ENCODE measurements at places on chromosomes 7 and 10.

- no peak for DNase-seq
Observed at GRCh38 chr7:49790209-49790608, 16.8 kb downstream of the VWC2 start.

GRCh38 chr7:111137296-111138192 lies 46.6 kb downstream of the LRRN3 start:
- DNase-seq, result peak; percentile 56

GRCh38 chr7:144063710-144064109 lies 5.9 kb upstream of the OR2A25 start:
- DNase-seq, result no peak

GRCh38 chr7:100824499-100825214 lies 2.7 kb downstream of the EPHB4 start:
- DNase-seq, result no peak

- DNase-seq, result no peak
Observed at GRCh38 chr7:29254591-29254990, 60.0 kb downstream of the CHN2 start.

All from fibroblast of the aortic adventitia (primary cell).